ENCODE measurements at places on chromosomes 7 and 10.

DNA sequence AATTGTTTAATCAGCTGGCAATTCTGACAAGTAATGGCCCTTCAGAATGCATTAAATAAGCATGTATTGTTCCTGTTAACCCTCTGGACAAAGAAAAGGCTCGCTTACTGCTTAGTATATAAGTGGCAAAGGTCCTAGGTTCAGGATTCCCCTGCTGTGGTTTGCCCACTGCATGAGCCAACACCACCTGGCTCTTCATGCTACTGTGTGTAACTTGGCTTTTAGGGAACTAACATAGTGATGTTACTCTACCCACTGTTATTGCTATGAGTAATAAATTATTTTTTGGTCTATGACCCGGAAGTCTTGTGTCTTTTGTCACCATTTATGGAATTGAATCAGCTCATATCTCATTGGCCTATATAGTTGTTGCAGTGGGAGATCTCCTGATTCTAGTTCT is 791.7 kb upstream of the PHF14 start:
- H3K4me3 ChIP-seq = no peak overlapping the region
- no peaks in the 10 kb centered on the region for H3K36me3 ChIP-seq
- no peaks in the 10 kb centered on the region for H3K27me3 ChIP-seq
- H3K27ac ChIP-seq = no peak overlapping the region
- no peak for DNase-seq

DNA sequence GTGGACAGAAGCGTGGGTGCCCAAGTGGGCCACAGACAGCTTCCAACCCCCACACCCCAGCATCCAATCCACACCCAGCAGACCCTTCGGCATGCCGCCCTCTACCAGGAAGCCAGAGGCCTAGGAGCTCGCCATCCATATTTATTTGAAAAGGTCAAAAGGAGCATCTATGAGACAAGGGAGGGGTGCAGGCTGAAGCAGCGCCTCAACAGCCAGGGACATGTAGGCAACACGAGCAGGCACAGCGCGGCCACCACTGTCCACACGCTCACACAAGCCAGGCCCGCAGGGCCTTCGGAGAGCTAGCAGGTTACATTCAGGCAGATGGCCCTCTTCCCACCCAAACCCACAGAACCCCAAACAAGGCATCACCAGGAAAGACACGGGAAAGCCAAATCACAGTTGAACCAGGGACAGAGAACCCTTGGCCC is 34.6 kb downstream of the PSAP start:
- peaks cover 20% of the 10 kb centered on the region for H3K36me3 ChIP-seq
- H3K27me3 ChIP-seq = no peaks in the 10 kb centered on the region
- no peak overlapping the region for H3K4me3 ChIP-seq
- no peak overlapping the region for H3K27ac ChIP-seq
- H3K4me1 ChIP-seq = no peaks in the 10 kb centered on the region

- peaks cover 50% of the 10 kb centered on the region for H3K27me3 ChIP-seq
- no peaks in the 10 kb centered on the region for H3K4me1 ChIP-seq
- no peaks in the 10 kb centered on the region for H3K36me3 ChIP-seq
- no peak overlapping the region for H3K27ac ChIP-seq
Observed at GRCh38 chr10:117674646-117675045, 132.1 kb downstream of the EMX2 start.

DNA sequence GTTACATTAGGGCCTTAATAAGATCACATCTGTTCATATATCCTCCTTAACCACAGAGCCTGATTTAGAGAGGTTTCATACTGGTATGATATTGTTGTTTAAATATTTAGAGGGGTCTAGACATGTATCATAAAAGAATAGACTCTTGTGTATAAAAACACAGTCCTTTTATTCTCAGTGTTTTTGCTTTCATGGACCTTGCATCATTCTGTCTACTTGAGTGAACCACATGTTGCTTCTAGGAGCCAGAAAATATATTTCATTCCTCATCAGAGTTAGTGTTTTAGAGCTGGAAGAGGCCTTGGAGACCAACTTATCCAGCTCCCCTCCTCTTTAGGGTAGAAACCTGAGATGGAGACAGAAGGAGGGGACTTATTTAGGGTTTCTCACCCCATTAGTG is 312.8 kb downstream of the LRMDA start:
- H3K27ac ChIP-seq = no peak overlapping the region
- no peak overlapping the region for H3K4me3 ChIP-seq
- H3K36me3 ChIP-seq = no peaks in the 10 kb centered on the region
- H3K4me1 ChIP-seq = peaks cover 37% of the 10 kb centered on the region
- DNase-seq = no peak

- no peak for DNase-seq
- no peak overlapping the region for H3K27ac ChIP-seq
- no peaks in the 10 kb centered on the region for H3K36me3 ChIP-seq
- H3K4me1 ChIP-seq = peaks cover 3% of the 10 kb centered on the region
Observed at GRCh38 chr10:64507651-64508028, 986.4 kb downstream of the REEP3 start.

Data from progenitor cell of endocrine pancreas (in vitro differentiated cells).